ENCODE measurements at places on chromosomes 4 and X.

GRCh38 chr4:16224264-16225166, 1.8 kb downstream of the TAPT1 start:
- DNase-seq, result no peak

DNA sequence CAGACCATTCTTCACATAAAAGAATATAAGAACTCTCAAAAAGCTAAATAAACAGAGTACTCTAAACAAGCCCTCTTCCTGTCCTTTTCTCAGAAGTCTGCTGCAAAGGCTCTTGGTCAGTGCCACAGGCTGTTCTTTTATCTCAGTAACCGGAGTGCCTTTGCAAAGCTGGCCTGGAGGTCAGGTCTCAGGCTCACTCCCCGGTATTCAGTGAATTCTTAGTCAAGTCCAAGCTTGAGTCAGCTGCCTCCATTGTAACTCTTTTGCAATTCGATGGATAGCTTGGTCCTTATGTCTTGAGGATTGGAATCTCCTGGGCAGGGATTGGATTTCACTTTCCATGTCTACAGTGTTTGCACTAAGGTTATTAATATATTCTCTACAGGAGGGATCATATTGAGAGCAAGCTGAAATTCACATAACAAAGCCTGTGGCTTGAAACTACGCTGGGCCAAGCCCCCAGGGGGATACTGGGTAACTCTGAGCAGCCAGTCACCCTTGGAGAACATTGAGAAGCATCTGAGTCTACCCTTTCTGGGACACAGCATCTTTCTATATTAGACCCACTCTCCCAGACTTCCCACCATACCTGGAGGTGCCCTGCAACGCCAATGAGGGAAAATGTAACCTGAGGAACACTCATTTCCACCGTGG, 10.0 kb upstream of the HS6ST2 start:
- DNase-seq, result no peak

GRCh38 chr4:2817701-2818350, 24.9 kb downstream of the SH3BP2 start:
- DNase-seq, result no peak

- no peak for DNase-seq
Observed at GRCh38 chr4:31236020-31236638, 516.0 kb downstream of the PCDH7 start.

GRCh38 chr4:2849267-2850152, 5.9 kb downstream of the ADD1 start:
- DNase-seq, result no peak

- DNase-seq, result no peak
Observed at GRCh38 chr4:75547647-75548387, 8.0 kb upstream of the ODAPH start.

GRCh38 chr4:147313108-147313507, 167.8 kb upstream of the EDNRA start:
- no peak for DNase-seq

DNA sequence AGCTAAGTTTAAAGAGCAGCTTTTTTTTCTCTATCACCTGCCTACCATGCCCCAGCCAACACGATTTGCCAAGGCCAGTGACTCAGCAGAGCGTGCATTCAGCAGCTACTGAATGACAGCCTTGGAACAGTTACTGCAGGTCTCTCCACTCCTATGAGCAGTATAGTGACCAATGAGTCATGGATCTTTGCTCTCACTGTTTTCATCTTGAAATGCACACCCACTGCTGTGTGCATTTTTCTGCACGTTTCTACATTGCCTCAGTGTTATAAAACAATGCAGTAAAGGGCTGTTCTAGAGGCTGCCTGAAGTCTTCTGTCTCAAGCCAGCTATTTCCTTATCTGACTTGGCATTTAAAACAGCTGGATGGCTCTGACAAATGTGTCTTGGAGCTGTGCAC, 66.0 kb upstream of the C4orf54 start:
- DNase-seq, result peak; percentile 10

- DNase-seq, result peak; percentile 24
Observed at GRCh38 chr4:22473268-22473667, 42.6 kb downstream of the ADGRA3 start.

DNA sequence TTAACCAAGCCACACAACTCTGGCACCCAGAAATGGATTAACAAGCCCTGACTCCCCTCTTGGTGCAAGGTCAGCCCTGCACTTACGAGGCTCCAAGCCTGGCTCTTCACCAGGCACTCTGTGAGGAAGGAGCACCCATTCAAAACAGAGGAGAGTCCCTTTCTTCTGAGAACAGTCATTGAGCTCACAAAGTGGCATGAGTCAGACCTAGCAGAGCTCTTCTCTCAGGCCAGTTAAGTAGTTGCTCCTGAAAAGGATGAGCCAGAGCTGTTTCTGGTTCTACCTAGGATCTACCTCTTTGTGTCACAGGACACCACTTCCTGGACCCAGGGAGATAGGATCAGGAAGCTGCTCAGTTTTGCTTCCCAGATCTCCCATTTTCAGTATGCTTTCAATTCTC, 48.2 kb downstream of the EVC2 start:
- DNase-seq, result no peak

DNA sequence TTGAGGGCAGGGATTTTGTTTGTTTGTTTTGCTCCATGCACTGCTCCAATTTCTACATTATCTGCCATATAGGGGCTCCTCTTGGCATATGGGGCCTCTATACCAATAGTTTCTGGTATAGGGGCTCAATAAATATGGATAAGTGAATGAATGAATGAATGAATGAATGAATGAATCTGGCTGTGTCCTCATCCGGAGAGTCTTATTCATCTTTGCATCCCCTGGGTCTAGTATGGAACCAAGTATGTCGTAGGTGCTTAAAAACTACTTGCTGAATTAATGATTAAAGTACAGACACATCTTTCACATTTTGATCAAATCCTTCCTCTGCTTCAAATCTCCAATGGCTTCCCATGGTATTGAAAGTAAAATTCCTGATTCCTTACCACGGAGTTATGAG, 80.1 kb downstream of the DRD5 start:
- no peak for DNase-seq

GRCh38 chr4:38967260-38968095, 64.7 kb downstream of the TMEM156 start:
- DNase-seq, result peak; percentile 51

GRCh38 chrX:140775211-140775610, 65.7 kb downstream of the LINC00632 start:
- DNase-seq, result no peak

DNA sequence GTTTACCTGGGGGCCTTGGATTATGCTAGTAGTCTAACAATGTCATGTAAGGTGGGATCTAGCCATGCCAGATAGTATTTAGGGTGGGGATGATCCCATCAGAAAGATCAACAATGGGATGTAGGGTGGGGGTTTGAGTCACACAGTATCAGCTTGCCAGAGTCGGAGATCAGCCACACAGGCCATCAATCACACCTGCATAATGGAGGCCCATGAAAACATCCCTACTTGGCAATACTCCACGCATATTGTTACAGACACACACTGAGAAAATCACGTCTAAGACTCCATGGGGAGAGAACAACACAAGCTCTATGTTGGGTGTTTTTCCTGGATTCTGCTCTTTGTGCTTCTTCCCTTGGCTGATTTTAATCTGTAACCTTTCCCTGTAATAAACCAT, 49.5 kb upstream of the SLC25A4 start:
- DNase-seq, result no peak

DNA sequence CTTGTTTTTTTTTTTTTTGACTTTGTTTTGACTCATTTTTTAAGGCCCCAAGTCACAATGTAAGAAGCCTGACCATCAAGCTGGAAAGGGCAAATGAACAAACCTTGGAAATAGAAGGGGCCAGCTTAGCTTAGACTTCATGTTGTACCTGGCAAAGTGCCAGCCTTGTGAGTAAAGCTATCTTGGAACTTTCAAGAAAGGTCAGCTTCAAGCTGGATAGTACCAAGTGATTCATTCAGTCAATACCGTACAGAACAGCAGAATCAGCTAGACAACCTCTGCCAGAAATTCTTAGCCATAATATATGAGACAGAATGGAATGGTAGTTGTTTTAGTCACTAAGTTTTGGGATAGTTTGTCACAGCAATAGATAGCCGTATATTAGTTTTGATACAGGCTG, 1492.2 kb upstream of the TENM3 start:
- DNase-seq, result no peak

- DNase-seq, result no peak
Observed at GRCh38 chr4:8039853-8040252, 100.2 kb upstream of the AFAP1 start.

- DNase-seq, result peak; percentile 32
Observed at GRCh38 chr4:119559044-119559647, 69.5 kb downstream of the PDE5A start.

- DNase-seq, result no peak
Observed at GRCh38 chr4:38180456-38180855, 220.3 kb downstream of the PTTG2 start.

DNA sequence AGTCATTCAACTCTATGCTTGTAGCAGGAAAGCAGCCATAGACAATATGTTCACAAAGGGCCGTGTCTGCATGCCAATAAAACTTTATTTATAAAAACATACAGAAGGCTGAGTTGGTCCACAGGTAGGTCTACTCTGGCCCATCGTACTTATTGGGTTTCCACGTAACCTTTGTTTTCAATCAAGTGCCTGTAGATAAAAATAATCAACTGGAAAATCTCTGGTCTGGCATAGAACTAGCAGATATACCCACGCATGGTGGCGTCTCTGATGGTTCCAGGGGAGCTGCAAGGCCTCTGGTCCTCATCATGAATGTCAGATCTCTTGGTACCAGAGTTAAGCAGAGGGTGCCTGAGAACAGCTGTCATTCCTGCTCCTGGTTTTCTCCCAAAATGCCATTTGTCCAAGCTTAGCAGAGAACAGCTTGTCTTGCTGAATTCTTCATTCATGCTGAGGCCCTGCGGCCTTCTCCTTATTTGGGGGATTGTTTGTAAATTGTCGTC, 31.4 kb upstream of the JAKMIP1 start:
- DNase-seq, result no peak

DNA sequence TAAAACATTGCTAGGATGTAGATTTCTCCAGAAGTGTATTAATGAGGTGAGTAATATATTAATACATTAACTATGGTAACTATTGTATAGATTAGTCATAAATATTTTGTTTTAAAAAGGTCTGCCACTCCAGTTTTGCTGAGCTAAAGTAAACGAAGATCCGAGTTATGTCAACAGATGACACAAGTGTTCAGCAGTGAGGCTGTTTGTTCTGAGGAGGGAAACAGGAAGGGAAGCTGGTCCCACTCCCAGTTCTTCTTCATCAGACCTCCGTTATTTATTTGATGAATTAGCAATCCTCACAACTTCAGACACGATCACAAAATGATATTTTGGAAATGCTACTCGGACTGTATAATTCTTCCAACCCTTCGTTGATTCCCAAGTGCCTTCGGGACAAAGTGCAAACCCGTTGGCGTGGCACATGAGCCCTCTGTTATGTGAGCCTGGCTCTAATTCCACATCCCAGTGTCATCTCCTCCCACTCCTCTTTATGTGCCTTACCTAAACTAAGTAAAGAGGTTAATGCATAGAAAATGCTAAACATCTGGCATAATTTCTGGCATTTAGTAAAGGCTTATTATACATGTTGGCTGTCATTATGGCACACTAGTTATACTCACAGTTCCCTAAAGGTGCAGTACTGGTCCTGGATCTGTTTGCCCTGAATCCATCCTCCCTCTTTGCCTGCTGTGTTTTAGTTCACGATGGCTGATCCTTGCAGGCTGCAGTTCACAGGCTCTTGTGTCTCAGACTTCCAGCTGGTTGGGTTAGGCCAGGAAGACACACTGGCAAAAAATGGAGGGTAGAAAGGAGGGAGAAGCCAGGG, 190.6 kb upstream of the LNX1 start:
- no peak for DNase-seq

- no peak for DNase-seq
Observed at GRCh38 chr4:70703619-70704214, 15.4 kb downstream of the UTP3 start.

DNA sequence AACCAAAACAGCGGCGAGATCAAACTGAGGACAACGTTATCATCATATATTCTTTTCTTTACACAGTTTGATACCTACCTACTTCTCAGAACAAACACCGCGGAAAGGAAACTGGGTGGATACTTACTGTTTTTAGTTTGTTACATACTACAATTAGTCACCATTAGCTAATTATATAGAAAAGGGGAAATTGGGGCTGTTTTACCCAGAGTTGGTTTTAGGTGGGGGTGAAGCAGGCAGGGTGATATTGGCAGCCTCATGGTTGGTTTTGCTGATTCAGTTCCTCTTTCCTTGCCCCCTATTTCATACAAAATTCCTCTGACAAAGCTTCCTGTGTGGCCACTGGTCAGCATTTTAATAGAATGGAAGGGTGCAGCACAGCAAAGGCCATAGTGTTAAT, 77.8 kb downstream of the SORBS2 start:
- no peak for DNase-seq

GRCh38 chr4:67608027-67608426, 49.5 kb downstream of the STAP1 start:
- no peak for DNase-seq

- no peak for DNase-seq
Observed at GRCh38 chr4:98568941-98569663, 89.3 kb downstream of the TSPAN5 start.

GRCh38 chr4:62523256-62523655, 1323.1 kb downstream of the ADGRL3 start:
- no peak for DNase-seq

DNA sequence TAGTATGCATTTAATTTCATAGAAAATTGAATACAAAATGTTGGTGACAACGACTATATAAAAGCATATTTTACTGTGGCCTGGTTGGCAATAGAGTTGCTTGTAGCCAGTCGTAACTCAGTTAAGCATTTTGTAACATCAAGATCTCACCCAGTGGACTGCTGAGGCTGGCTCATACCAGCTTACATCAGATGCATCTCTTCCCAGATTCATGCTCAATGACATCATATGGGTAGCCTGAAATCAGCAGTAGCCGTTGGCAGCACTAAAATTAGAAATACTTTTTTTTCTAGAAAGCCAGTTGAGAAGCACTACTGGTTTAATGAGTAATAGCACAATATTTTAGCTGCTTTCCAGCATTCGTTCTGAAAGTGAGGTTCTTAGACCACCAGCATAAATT, 341.2 kb downstream of the TECRL start:
- no peak for DNase-seq

- DNase-seq, result no peak
Observed at GRCh38 chr4:155638195-155638965, 28.3 kb upstream of the GUCY1A1 start.

- DNase-seq, result no peak
Observed at GRCh38 chrX:120274145-120274544, 23.5 kb downstream of the ZBTB33 start.

- DNase-seq, result no peak
Observed at GRCh38 chr4:84631573-84631972, 48.6 kb downstream of the CDS1 start.

- DNase-seq, result no peak
Observed at GRCh38 chr4:13903061-13903460, 275.5 kb upstream of the BOD1L1 start.

DNA sequence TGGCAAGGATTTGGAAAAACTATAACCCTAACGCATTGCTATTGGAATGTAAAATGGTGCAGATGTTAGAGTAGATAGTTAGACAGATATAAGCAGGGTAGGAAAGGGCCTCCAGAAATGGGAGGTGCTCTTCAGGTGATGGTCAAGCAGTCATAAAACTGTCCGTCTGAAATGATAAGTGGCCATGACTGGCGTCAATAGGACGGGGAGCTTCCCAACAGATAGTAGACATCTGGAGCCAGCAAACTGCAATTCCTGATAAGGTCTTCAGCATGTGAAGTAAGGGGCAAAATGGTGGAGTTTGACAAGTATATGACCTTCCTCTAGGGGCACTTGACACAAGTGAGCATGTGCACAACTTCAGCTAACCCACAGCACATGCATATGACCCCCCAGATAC, 250.4 kb downstream of the MAGEB5 start:
- DNase-seq, result no peak

- no peak for DNase-seq
Observed at GRCh38 chr4:184768296-184768695, 34.4 kb upstream of the CENPU start.

- no peak for DNase-seq
Observed at GRCh38 chrX:130874751-130875150, 28.3 kb downstream of the ENOX2 start.
